Stimulated activated CD4-positive, alpha-beta T cell treated with anti-CD3 and anti-CD28 coated beads, Interleukin-4, amount 100 ng/mL, for 48 hours (primary cell): ENCODE measurements at places on chromosomes 5 and 9.

DNA sequence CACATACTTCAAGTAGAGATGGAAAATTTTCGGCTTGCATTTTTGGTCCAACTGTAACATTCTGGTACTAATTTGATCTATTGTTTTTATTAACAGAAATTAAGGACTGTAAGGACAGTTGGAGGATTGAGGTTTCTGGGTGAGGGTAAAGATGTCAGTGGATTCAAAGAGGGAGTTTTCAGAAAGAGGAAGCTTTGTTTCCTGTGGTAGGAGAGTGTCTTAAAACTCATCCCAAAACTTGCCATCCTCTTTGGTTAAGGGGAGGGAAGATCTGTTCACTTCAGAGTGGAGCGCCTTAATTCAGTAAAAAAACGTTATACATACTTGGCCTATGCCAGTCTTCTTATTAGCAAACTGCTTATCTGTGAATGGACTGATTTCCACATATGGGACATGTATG lies 13.8 kb downstream of the CNTRL start:
- DNase-seq, result no peak

GRCh38 chr5:38463634-38464521 lies 92.6 kb downstream of the LIFR start:
- DNase-seq, result no peak

DNA sequence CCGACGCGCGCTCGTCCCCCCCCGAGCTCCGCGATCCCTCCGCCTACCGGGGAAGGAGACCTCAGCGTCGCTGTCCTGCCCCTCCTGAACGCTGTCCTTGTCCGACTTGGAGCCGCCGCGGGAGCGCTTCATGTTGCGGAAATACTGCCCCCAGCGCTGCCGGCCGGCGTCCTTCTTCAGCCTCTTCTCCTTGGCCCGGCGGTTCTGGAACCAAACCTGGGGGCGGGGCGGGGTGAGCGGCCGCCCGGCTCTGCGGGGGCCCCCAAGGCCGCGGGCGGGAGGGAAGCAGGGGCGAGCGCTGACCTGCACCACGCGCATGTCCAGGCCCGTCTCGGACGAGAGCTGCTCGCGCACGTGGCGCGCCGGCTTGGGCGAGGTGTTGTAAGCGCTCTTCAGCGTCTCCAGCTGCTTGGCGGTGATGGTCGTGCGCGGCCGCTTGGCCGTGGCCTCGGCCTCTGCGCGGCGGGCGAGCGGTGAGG lies 6.3 kb downstream of the LHX3 start:
- no peak for DNase-seq

DNA sequence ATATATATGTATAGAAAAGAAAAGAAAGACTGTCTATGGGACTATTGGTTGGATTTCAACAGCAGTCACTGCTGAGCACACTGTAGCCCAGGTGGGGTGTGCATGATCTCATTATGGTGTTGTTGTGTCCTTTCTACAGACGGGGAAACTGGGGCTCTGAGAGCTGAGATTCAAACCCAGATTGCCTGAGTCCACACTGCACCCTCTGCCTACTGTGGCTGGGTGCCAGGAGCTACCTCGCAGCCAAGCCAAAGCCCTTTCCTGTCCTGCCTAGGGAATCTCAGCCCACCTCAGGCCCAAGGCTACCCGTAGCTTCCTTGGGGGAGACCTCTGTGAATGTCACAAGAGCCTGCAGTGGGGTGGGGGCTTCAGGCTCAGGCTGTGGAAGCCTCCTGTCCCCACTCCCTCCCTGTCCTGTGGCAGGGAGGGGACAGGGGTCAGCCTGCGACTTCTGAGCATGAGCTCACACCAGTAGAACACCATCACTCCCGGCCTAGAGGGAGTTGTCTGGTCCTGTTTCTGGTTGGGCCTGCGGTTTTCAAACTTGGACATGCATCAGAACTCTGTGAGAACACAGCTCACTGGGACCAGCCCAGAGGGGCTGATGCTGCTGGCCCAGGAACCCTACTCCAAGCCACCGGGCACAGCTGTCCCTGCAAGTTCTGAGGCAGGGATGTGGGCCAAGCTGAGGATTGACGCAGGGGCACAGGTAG lies 7.9 kb upstream of the NINJ1 start:
- DNase-seq, result no peak

DNA sequence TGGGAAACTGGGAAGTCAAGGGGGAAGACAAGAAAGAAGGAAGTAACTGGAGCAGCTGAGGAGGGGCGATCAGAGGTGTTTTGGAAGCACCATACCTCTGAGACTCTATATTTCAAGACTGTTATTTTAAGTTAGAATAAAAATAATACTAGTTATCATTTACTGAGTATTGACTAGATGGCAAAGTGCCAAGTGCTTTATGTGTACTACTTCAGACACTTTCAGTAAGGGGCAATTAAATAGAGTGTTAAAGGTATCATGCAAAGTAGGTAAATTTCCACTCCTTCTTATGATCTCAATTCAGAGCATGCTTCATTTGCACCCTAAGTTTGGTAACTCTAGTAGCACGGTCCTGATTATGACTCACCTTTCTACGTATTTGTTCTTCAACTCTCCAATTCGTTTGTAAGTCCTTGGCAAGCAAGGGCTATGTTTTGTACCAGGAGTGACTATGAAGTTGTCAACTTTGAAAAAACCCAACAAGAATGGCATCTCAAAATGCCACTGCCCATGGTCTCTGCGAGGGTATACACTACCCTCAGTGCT lies 152.4 kb upstream of the RAPGEF1 start:
- DNase-seq, result no peak

DNA sequence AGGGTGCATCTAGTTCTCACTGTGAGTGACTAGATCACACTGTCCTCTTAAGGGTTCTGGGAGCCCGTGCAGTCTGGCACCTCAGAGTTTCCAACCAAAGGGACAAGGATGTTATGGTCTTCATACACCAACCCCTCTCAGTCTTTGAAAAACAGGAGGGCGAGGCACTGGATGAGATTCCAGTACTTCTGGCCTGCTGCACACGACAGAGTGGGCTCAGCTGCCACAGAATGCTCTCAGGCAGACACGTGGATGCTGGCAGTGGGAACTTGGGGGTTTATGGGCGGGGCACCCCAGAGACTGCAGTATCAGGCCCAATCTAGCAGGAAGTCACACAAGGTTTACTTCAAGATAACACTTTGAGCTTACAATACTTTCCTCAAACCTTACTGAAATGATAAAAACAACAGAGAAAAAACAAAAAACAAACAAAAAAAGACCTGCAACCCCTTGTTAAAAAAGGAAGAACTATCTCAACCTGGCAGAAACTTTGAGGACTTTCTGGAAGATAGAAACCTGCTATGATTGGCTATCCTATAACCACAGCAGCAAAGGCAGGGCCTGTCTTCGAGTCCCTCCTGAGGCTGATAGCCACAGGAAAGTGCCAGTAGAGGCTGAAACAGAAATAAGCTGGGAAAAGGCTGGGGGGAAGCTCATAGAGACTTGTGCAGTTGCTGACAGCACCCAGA lies 28.3 kb upstream of the TGFBR1 start:
- no peak for DNase-seq

GRCh38 chr5:180400416-180400815 lies 47.3 kb upstream of the GFPT2 start:
- DNase-seq, result no peak
